RCC 7860 (cell line): ENCODE measurements at places on chromosomes 11 and 22.

DNA sequence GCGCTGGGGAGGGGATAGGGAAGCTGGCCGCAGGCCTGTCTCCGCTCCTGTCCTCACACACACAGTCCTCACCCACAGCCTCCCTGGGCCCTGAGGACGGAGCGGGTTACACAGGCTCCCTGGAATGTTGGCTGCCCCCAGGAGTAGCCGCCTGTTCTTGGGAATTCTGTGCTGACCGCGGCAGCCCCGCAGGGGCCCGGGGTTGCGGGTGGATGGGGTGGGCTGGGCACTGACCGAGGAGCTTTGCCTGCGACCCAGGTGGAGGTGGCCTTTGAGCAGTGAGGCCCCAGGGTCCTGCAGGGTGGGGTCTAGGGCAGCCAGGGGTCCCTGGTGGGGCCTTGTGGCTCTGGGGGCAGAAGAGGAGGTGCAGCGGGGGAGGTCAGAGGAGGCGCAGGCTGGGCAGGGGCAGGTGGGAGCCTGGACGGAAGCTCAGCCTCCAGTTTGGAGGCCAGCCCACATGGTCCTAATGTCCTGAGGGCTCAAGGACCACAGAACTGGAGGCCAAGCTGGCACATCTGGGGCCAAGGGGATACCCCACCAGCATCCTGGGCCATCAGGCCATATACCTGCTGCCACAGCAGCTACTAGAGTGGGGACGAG is 6.6 kb upstream of the MRGPRG start:
- DNase-seq: no peak

- no peak for DNase-seq
Measured at GRCh38 chr11:33258631-33259205, 1.5 kb downstream of the HIPK3 start.

GRCh38 chr11:100354736-100355135 is 332.4 kb upstream of the ARHGAP42 start:
- no peak for DNase-seq

DNA sequence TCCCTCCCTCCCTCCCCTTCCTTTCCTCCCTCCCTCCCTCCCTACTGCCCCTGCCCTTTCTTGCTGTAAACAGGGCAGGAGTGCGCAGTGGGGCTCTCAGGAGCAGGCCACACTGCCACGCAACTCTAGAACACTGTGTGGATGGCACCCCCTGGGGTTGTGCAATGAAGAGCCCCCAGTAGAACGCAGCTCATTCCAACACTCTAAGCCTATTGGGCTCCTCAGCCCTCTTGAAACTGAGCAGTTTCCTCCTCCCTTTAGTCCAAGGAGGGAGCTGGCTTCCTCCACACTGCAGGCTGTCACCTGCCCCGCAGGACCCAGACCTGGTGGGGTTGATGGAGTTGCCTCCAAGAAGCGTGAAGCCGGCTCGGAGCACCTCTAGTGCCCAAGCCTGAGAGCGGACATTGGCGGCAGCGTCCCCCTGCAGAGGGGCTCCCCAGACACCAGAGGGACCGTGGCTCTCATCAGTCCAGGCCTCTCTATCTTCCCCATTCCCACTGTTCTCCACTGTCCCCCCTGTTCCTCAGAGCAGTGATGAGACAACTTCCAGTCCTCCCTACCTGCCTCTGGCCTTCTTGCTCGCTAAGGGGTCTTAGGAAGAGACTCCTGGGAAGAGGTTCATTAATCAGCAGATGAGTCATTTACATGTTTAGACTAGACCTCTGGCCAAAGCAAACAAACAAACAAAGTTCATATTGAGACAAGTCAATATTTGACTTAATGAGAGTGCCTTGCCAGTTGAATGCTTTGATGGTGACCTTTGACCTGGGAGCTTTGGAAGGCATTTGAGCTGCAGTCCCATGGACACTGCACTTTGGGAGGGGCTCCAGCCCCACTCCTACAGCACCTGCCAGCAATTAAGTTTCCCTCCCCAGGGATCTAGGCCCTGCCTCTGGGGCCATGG is 64.0 kb downstream of the RPUSD4 start:
- no peak for DNase-seq

GRCh38 chr11:63214093-63214492 is 29.3 kb downstream of the SLC22A25 start:
- DNase-seq: no peak

DNA sequence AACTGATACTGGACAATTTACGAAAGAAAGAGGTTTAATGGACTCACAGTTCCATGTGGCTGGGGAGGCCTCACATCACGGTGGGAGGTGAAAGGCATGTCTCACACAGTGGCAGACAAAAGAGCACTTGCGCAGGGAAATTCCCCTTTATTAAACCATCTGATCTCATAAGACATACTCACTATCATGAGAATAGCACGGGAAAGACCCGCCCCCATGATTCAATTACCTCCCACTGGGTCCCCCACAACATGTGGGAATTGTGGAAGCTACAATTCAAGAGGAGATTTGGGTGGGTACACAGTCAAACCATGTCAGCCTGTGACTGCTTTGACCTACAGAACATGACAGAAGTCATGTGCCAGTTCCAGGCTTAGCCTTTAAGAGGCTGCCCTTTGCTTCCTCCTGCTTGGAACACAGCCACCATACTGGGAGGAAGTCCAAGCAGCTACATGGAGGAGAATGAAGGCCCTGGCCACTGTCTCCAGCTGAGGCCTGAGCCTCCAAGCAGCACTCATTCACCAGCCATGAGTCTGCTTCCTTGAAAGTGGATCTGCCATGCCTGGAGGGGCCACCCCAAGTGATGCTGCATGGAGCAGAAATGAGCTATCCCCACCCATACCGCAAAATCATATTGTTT is 10.9 kb upstream of the GAL start:
- DNase-seq: no peak
